ENCODE measurements at places on chromosomes 6 and 20. TPM values are rescaled to one million over a fixed set of nuclear protein-coding genes. Genes with fewer than 3 reads are reported as not detected.

DNA sequence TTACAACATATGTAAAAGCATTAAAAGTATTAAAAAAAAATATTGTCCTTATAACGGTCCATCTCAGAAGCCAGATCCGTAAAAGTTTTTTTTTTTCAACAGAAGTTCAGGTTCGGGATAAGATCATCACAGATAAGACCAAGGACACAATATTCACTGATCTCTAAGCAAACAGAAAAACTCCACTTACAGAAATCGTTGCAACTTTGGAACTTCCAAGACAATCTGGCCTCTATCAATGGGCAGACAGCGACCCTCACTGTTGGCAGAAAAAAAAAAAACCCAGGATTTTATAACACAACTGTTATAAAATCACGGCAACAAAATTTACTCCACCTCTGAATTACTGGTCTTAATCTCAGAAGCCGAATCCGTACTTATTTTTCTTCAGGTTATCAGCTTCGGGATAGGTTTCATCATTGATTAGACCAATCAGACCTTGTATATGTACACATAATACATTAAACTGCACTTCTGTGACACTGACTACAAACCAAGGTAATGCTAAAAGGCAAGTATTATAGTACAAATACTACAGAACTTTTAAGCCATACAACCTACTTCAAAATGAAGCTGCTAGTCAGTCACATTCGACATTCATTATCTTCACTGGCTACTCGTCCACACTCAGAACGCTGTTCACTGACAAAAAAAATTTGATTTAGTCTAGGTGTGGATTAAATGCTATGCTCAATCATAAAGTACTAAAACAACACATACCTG lies 34.7 kb upstream of the SYNCRIP start:
- no peak for DNase-seq

DNA sequence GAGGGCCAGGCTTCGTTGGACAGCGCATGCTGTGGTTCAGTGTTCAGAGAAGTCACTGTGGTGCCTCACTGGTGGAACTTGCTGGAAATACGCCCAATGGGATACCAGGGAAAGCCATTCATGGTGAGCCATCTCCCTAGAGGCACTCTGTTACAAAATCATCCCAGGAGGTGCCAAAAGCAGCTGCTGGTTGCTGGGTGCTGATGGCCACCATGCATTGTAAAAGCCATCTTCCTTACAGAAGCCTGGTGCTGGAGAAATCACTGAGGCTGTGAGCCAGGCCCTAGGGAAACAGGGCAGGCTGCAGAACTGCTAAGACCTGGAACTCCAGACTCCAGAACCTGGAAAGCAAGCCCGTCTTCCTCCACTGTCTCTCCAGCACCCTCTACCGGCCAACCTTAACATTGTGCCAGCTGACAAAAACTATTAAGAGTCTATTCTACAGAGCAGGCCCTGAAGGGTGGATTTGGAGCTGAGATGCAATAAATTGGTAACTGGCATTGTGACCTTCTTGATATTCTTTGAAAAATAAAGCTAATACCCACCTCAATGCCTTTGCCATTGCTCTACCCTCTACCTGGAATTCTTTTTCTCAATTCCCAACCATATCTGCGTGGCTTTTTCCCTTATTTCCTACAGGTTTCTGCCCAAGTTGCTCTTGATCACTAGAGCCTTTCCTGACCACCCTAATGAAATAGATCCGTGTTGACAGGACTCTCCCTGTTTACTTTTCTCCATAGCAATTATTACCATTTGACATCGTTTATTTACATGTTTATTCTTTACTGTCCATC lies 18.5 kb downstream of the SNRPB start:
- peak; percentile 91 for DNase-seq

DNA sequence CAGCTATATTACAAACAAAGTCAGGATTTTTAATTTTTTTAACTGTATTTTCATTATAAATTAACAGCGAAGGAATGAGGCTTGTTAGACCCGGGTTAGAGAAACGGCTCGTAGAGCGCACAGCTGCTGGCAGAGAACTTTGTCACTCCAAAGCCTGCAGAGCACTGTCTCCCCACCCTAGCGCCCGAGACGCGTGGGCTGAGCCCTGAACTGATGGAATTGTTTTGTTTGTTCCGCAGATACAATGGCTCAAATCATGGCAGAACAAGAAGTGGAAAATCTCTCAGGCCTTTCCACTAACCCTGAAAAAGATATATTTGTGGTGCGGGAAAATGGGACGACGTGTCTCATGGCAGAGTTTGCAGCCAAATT lies 810 bp downstream of the LAMP5 start:
- no peak for DNase-seq

The CCN6 gene
- not detected for total RNA-seq

The ABHD16B gene
- not detected for total RNA-seq

The MRAP2 gene
- 4.9 TPM for total RNA-seq

- DNase-seq, result no peak
These were observed 125.0 kb downstream of the TRMT11 start for GRCh38 chr6:126111327-126111726.

- DNase-seq, result no peak
These were observed 90.7 kb downstream of the SNAP25 start for GRCh38 chr20:10309326-10309725.

- DNase-seq, result peak; percentile 70
These were observed 13.6 kb downstream of the LRRC73 start for GRCh38 chr6:43496370-43497128.

The FOXQ1 gene
- total RNA-seq, result 0.35 TPM

DNA sequence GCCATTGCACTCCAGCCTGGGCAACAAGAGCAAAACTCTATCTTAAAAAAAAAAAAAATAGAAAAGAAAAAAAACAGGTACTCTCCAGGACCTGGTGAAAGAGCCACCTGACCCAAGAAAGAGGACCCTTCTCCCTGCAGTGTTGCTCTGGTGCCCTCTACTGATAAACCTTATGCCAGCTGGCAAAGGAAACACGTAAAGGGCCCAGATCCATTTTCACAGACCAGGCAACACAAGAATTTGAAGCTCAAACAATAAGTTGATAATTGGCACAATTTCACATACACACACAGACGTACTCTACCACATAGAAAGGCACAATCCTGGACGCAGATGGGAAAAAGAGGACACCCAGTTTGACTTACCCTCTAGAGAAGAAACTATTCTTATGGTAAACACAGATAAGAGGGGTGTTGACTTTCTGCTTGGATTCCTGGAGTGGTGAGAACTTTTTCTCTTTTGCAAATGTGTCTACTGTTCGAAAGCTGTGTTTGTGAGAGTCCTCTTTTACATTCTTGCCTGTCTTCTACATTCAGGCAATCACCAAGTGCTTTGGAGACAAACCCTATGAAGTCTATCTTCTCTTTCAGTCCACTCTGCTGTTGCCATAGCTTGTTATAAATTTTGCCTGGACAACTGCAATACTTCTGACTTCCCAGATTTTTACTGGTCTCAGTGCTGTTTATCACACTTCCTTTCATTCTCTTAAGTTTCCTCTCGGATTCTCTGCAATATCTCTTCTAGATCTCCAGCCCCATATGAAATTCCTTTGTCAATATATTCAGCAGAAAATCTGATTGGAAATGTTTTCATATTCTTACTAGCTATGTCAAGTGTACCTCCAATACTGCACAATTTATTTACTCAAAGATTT lies 6.4 kb upstream of the SNRPB start:
- no peak for DNase-seq
